ENCODE measurements at places on chromosomes 12 and 14.

DNA sequence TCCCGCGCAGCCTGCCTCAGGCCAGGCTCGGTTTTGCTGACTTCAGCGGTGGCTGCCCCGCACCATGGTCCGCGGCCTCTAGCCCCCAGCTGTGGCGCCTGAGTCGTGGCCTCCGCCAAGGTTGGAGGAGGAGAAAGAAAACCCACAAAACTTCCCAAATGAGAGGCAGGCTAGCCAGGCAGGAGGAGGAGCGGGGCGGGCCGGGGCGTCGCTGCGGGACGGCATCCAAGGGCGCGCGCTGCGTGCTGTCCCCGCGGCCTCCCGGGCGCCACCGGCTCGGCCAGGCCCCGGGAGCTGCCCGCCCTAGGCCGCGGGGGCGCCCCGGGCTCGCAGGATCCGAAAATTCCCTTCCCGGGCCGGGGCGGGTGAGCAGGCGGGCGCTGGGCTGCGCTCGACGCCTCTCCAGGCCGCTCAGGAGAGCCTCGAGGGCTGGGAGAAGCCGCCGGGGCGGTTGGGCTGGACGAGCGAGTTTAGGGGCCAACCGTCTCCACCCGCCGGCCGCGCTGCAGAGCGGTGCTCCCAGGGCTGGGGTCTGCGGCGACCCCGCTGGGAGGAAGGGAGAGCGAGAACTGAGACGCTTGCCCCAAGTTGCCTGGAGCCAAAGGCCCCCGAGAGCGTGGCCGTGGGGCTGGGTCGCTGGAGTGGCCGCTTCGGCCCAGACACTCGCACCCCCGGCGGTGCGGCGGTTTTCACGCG lies at the start of gene EFS:
TSS of gene EFS (minus strand) at position 137 of the 696 bp plus-strand sequence. CDS start 147 bp downstream, outside the sequence.
- no peak within 1 kb of the TSS for H3K27ac ChIP-seq
- no peak within 1 kb of the TSS for H3K4me3 ChIP-seq
- H3K4me1 ChIP-seq: peaks cover 3% of the 10 kb centered on the region
- H3K27me3 ChIP-seq: peaks cover 38% of the 10 kb centered on the region

- H3K36me3 ChIP-seq: no peaks in the 10 kb centered on the region
- H3K27me3 ChIP-seq: no peaks in the 10 kb centered on the region
- H3K27ac ChIP-seq: no peak overlapping the region
- no peak for DNase-seq
- no peaks in the 10 kb centered on the region for H3K4me1 ChIP-seq
Observed at GRCh38 chr14:83006121-83006670, 1472.5 kb upstream of the SEL1L start.

DNA sequence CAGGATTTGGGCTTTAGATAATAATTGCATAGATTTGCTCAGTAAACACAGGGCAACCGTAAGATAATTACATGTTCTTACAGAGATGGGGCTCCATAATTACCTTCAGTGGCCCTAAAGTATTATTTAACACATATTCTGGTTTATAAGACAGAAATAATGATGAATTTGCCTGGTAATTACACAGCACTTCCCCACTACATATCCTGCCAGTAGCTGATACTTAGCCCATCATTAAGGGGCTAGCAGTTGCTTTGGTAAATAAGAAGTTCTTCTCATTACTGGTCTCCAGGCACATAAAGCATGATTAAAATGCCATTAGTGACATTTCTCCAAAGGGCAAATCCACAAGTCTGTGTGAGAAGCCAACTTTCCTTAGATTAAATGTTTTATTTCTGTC lies 158.7 kb downstream of the NUAK1 start:
- H3K4me1 ChIP-seq: no peaks in the 10 kb centered on the region
- H3K27ac ChIP-seq: no peak overlapping the region
- no peak for DNase-seq
- no peaks in the 10 kb centered on the region for H3K36me3 ChIP-seq

GRCh38 chr14:23750357-23750756 lies 114.2 kb downstream of the DHRS2 start:
- H3K36me3 ChIP-seq: no peaks in the 10 kb centered on the region
- DNase-seq: no peak

- H3K27ac ChIP-seq: no peak overlapping the region
- no peaks in the 10 kb centered on the region for H3K4me1 ChIP-seq
- DNase-seq: no peak
- no peaks in the 10 kb centered on the region for H3K36me3 ChIP-seq
Observed at GRCh38 chr12:118543651-118544050, 167.3 kb downstream of the SUDS3 start.

- H3K4me1 ChIP-seq: peaks cover 37% of the 10 kb centered on the region
- peak overlapping the region; percentile 97 for H3K27ac ChIP-seq
- no peak overlapping the region for H3K4me3 ChIP-seq
- H3K36me3 ChIP-seq: no peaks in the 10 kb centered on the region
- DNase-seq: no peak
- no peaks in the 10 kb centered on the region for H3K27me3 ChIP-seq
Observed at GRCh38 chr12:3896356-3896755, 23.2 kb upstream of the PARP11 start.

DNA sequence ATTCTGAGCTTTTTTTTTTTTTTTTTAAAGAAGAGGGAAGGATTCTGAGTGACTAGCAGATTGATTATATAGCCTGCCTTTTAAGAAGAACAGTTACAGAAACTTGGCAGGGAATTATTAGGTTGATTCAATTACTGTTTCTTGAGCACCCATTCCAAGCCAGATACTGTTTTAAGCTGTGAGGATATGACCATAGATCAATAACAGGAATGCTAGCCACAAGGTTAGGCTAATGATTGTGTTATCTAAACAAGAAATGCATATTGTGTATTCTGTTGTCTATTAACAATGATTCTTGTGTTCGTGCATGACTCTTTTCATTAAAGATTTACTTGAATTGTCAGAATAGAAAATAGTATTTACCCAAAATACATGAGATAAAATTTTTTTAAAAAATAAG lies 67.1 kb downstream of the PRORP start:
- no peaks in the 10 kb centered on the region for H3K27me3 ChIP-seq
- no peak overlapping the region for H3K4me3 ChIP-seq
- no peak overlapping the region for H3K27ac ChIP-seq
- peaks cover 11% of the 10 kb centered on the region for H3K4me1 ChIP-seq
- H3K36me3 ChIP-seq: peaks cover 50% of the 10 kb centered on the region

DNA sequence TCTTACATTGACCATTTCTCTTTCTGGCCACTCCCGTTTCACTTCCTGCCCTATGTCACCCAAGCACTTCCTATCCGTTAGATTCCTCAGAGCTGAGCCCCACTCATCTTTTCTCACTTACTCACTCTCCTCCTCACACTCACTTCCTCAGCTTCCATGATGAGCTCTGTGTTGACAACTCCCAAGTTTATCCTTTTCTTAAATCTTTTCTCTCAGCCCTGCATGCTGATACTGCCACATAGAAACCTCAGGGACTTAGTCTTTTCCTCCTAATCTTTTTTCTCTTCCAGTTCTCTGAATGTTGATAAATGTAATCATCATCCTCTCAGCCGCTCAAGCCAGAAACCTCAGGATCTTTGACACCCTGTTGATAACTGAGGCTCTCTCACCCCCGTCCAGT lies 99.6 kb downstream of the ANO6 start:
- H3K4me3 ChIP-seq: no peak overlapping the region
- H3K36me3 ChIP-seq: peaks cover 25% of the 10 kb centered on the region
- H3K4me1 ChIP-seq: peaks cover 12% of the 10 kb centered on the region
- peak overlapping the region; percentile 64 for H3K27ac ChIP-seq
- DNase-seq: no peak
- H3K27me3 ChIP-seq: no peaks in the 10 kb centered on the region

GRCh38 chr14:100620255-100621100 lies 33.3 kb upstream of the BEGAIN start:
- no peak overlapping the region for H3K27ac ChIP-seq
- DNase-seq: no peak
- no peaks in the 10 kb centered on the region for H3K36me3 ChIP-seq

DNA sequence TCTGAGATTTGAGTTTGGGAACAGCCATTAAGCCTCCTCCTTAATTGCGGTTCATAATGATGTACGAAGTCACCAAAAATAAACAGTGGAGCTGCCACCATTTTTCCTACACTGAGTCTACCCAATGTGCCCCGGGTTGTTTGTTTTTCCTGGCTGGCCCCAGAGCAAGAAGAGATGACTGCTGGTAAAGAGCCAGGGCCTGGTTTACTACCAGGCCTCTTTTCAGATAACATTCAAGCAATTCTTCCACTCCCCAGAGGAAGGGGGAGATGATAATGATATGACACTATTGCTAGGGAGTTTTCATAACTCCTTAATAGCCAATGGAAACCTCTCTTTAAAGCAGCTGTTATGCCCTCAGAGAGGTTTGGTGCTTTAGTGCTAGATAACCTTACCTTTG lies 42.3 kb downstream of the BRAP start:
- no peak for DNase-seq
- no peak overlapping the region for H3K4me3 ChIP-seq
- no peak overlapping the region for H3K27ac ChIP-seq
- H3K36me3 ChIP-seq: peaks cover 37% of the 10 kb centered on the region
- H3K4me1 ChIP-seq: no peaks in the 10 kb centered on the region
- no peaks in the 10 kb centered on the region for H3K27me3 ChIP-seq

- no peaks in the 10 kb centered on the region for H3K36me3 ChIP-seq
- peaks cover 2% of the 10 kb centered on the region for H3K27me3 ChIP-seq
Observed at GRCh38 chr12:116547955-116548501, 11.2 kb upstream of the MAP1LC3B2 start.

DNA sequence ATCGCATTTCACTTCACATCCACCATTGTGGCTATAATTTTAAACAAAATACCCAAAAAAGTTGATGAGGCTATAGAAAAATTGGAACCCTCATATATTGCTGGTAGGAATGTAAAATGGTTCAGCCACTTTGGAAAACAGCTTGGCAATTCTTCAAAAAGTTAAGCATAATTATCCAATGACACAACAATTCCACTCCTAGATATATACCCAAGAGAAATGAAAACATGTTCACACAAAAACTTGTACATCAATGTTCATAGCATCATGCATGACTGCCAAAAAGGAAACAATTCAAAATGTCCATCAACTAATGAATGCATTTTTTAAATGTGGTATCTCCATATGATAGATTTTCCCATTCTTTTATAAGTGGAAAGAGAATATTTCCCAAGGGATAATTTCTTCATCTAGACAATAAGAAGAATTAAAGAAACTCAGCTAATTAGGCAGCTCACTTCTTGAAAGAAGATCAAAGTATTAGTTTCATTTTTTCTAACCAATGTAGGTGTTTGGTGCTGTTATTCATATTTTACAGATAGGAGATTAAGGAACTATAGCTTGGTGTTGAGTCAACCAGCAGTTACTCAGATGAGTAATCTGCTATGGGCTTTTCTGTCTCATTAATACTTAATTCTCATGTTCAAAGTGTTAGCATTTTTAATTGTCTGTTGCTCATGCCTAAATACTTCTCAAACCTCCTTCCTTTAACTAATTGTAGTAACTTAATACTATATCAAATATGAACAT lies 32.8 kb downstream of the YEATS4 start:
- DNase-seq: no peak
- peaks cover 67% of the 10 kb centered on the region for H3K36me3 ChIP-seq
- H3K4me1 ChIP-seq: peaks cover 3% of the 10 kb centered on the region
- no peaks in the 10 kb centered on the region for H3K27me3 ChIP-seq

DNA sequence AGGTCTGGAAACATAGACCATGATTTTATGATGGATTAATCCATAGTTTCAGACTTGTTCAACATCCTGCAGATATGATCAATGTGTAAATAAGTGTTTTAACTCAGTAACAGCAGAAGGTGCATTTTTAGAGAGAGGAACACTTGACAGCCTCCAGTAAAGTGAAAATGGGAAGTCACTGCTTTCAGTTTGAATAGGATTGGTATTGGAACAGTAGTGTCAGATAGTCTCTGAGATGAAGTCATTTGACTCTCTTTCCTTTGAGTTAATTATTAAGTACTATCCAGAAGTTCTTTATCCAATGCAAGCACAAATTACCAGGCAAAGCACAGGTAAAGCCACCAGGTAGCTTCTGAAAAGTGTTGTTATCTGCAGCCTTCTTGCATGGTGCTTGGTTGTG lies 14.5 kb upstream of the NAV3 start:
- H3K27ac ChIP-seq: no peak overlapping the region
- H3K27me3 ChIP-seq: no peaks in the 10 kb centered on the region
- H3K4me1 ChIP-seq: no peaks in the 10 kb centered on the region
- H3K4me3 ChIP-seq: no peak overlapping the region

DNA sequence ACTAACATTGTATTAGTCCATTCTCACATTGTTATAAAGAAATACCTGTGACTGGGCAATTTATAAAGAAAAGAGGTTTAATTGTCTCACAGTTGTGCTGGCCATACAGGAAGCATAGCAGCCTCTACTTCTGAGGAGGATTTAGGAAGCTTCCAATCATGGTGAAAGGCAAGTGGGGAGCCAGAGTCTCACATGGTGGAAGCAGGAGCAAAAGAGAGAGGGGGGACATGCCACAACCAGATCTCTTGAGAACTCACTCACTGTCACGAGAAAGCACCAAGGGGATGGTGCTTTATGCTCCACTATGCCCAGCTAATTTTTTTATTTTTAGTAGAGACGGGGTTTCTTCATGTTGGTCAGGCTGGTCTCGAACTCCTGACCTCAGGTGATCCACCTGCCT lies 13.3 kb downstream of the OS9 start:
- no peak for DNase-seq
- H3K27me3 ChIP-seq: no peaks in the 10 kb centered on the region
- H3K27ac ChIP-seq: no peak overlapping the region
- H3K4me1 ChIP-seq: peaks cover 8% of the 10 kb centered on the region

GRCh38 chr12:58139894-58140293 lies 198.5 kb downstream of the ATP23 start:
- H3K27ac ChIP-seq: no peak overlapping the region
- no peak for DNase-seq
- no peaks in the 10 kb centered on the region for H3K27me3 ChIP-seq
- no peaks in the 10 kb centered on the region for H3K36me3 ChIP-seq
- H3K4me1 ChIP-seq: no peaks in the 10 kb centered on the region

- H3K27ac ChIP-seq: no peak overlapping the region
- H3K27me3 ChIP-seq: no peaks in the 10 kb centered on the region
- H3K36me3 ChIP-seq: peaks cover 18% of the 10 kb centered on the region
- H3K4me3 ChIP-seq: no peak overlapping the region
- H3K4me1 ChIP-seq: peaks cover 2% of the 10 kb centered on the region
Observed at GRCh38 chr14:99163446-99163845, 108.6 kb downstream of the BCL11B start.

DNA sequence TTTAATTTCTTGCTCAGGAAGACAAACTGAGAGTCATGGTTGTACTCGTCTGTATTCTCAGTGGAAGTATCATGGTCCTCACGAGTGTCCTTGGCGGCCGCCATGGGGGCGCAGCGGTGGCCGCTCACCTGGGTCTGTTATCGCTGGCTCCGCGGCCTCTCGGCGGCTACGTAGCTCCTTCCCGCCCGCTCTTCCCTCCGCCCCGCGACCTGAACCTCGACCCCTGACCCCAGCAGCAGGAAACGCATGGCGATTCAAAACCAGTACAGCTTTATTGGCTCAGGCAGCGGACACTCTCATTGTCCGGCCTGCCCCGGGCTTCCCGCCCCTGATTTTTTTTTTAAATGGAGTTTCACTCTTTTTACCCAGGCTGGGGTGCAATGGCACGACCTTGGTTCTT lies 80.8 kb downstream of the E2F7 start:
- no peaks in the 10 kb centered on the region for H3K4me1 ChIP-seq
- no peak overlapping the region for H3K27ac ChIP-seq
- no peak for DNase-seq
- peaks cover 5% of the 10 kb centered on the region for H3K27me3 ChIP-seq
- H3K4me3 ChIP-seq: no peak overlapping the region
- no peaks in the 10 kb centered on the region for H3K36me3 ChIP-seq

- no peaks in the 10 kb centered on the region for H3K36me3 ChIP-seq
- H3K27me3 ChIP-seq: peaks cover 40% of the 10 kb centered on the region
- H3K27ac ChIP-seq: no peak overlapping the region
- no peak for DNase-seq
- no peak overlapping the region for H3K4me3 ChIP-seq
Observed at GRCh38 chr12:71594214-71594948, 69.3 kb downstream of the ZFC3H1 start.

- peaks cover 72% of the 10 kb centered on the region for H3K36me3 ChIP-seq
- H3K4me3 ChIP-seq: no peak overlapping the region
- no peak for DNase-seq
- no peaks in the 10 kb centered on the region for H3K27me3 ChIP-seq
Observed at GRCh38 chr14:73102806-73103497, 33.4 kb upstream of the PSEN1 start.

All from activated CD4-positive, alpha-beta memory T cell treated with anti-CD3 and anti-CD28 coated beads, Interleukin-2, amount 10 ng/mL, durations not matched to agents 7 days and 5 days (primary cell).